ENCODE measurements at places on chromosomes 2 and 18. TPM values are rescaled to one million over a fixed set of nuclear protein-coding genes. Genes with fewer than 3 reads are reported as not detected.

GCG gene
- not detected for total RNA-seq

AGXT gene
- total RNA-seq = not detected

MYO7B gene
- total RNA-seq = not detected

CCDC85A gene
- not detected for total RNA-seq

DNA sequence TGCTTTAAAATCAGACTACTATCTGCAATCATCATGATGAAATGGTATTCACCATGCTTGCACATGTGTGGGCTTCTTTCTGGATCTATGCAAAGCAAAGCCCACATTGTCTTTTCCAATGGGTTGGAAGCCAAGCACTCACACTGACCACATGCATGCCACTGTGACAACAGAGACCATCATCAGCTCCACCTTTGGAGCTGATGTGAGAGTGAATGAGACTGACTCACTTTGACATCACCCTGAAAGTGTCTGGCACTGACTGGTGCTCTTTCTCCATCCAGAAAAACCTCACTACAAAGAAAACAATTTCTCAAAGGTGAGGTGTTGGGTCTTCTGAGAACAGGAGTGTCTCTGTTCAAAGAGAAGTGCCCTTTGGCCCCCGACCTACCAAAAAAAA is 4.7 kb downstream of the MYO5B start:
- DNase-seq = no peak

DNA sequence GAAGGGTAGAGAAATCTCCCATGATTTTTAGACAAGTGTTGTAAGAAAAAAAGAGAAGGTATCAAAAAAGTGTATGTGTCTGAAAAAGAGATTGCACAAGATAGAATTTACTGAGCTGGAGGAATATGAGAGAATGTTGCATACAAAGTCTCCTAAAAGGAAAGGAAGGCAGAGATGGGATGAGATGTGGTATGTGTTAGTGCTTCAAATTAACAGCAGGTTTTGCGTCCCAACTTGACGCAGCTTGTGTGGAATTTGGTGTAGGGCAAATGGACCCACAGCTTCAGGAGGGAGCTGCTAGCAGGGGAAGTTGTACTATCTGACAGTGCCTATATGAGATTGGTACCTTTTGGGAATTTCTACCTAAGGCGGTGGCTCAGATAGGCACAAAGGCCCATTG is 9.0 kb upstream of the RASGRP3 start:
- no peak for DNase-seq

DNA sequence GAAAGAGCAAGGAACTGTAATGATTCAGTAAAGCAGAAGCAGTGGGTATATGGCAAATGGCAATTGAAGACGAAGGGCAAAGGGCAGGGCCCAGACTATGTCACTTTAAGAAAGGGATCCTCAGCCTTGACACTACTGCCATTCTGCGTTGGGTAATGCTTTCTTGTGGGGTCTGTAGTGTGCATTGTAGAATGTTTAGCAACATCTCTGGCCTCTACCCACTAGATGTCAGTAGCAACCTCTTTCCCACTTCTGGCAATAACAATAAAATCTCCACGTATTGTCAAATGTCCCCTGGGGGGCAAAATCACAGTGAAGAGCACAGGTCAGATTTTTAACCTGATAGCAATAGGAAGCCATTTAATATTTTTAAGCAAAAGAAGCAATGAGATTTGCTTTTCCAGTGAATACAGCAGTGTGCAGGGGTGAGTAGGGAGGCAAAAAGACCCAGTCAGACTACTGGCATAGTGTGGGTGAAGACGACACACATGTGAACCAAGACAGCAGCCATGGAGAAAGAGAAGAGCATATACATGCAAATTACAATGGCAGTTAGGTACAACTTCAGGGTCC is 209.5 kb downstream of the DYM start:
- DNase-seq = no peak
